Inflammatory macrophage (primary cell): ENCODE measurements at places on chromosomes 13 and 19.

DNA sequence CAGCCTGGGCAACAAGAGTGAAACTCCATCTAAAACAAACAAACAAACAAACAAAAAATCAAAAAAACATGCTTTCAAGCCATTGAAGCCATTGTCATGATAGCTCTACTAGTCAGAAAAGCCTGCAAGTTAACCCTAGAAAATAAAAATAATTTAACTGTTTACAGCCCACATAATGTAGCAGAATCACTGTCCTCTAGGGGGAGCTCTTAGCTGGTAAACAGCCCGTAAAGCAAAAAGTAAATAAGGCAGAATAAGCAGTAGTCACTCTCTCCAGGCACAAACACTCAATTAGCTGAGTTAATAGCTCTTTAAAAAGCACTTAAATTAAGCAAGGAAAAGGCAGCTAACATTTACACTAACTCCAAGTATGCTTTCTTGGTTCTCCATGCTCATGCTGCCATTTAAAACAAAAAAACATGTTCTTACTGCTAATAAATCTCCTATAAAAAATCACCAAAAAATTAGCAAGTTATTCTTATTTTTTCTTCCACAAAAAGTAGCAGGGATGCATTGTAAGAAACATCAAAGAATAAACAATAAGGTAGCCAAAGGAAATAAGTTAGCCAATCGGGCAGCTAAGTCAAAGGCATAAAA, 11.3 kb downstream of the LILRB4 start:
- peak; percentile 73 for DNase-seq

DNA sequence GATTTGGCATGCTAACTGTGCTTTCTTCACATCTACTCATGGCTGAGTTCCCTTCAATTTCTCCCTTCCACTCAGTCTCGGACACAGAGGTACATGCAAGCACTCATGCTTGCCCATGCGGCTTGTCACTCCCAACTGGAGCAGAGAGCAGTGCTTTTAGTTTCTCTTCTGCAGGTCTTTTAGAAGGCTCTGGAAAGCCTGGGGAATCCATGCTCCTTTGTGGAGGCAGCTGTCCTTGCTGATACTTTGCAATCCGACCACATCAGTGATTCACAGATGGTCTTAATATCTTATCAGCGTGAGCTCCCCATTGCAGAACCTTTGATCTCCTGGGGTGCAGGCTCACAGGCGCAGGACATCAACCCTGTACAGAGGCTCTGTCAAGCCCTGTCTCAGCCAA, 203.9 kb downstream of the COL4A1 start:
- no peak for DNase-seq

GRCh38 chr13:23081220-23081619, 99.6 kb upstream of the SGCG start:
- DNase-seq: no peak

GRCh38 chr19:38592940-38593339, 24.8 kb downstream of the MAP4K1 start:
- DNase-seq: no peak

DNA sequence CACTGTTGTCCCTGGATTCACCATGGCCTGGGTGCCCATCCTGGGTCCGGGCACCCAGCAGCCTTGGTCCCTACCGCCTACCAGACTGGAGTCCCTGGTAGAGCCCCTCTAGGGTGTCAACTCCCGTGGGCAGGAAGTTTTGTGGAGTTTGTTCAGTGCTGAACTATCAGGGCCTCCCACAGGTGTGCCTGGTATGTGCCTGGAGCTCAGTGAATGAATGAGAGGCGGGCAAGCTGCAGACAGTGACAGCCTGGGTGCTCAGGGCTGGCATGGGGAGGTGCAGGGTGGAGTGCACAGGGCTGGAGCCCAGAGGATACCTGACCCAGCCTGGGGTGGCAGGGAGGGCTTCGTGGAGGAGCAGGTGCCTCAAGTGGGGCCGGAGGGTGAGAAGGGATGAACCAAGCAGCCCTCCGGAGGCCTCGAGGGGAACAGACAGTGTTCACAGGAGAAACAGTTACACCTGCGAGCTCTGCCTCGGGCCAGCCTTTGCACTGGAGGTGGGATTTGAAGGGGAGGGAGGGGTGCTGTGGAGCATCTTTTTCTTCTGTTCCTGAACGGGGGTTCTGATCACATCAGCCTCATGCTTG, 29.6 kb downstream of the PAK4 start:
- no peak for DNase-seq

DNA sequence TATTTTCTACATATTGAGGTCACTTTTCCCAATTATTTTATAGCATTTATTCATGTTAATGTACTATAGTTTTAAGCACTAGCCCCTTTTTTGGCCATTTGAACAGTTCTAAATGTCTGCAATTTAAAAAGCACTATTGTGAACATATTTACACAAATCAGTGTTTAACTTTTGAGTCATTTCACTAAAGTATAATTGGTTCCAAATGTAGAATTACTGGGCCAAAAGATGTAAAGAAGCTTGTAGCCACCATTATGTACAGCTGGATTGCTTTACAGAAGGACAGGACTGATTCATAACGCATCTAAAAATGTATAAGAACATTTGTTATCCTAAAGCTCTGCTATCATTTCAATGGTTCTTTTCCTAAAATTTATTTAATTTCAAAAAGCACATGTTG, 16.6 kb upstream of the ATP12A start:
- no peak for DNase-seq

- peak; percentile 78 for DNase-seq
Measured at GRCh38 chr13:31424130-31424729, 224.5 kb downstream of the B3GLCT start.

DNA sequence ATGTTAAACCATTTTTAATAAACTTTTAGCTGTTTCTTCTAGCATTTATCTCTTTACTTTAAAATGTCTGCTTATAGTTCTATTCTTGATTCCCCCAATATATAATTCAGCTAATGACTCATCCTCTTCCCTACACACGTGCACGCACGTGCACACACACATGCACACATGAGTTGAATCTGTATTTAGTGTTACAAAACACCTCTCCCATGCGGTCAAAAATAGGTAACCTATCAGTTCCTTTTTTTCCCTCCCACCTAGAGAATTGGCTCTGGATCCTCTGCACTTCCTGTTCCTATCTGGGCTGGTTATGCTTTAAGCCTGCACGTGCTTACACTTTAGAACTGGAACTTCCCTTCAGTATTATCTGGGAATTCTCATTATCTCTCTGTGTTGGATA, 144.1 kb downstream of the PAN3 start:
- peak; percentile 44 for DNase-seq

GRCh38 chr19:5914946-5915781, 1.1 kb downstream of the CAPS start:
- DNase-seq: no peak

- DNase-seq: peak; percentile 86
Measured at GRCh38 chr19:56671613-56671994, at the start of gene ZNF835. ZNF835 (minus strand) TSS chr19:56671757; CDS start chr19:56665198, 6,559 bp downstream.

DNA sequence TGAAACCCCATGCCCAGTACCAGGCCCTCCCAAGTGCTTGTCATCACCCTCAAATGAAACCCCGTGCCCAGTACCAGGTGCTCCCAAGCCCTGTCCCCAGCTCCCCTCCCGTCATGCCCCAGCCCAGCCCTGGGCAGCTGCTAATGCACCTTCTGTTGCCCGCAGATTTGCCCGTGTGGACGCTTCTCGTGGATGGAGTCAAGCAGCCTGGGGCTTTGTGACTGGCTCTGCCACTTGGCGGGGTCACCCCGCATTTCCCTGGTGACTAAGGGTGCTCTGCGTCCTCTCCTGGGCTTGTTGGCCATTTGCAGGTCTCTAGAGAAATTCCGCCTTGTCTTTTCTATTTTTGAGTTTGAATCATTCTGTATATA, 82.7 kb downstream of the ATP11A start:
- no peak for DNase-seq

- no peak for DNase-seq
Measured at GRCh38 chr19:50320596-50320995, 8.6 kb downstream of the KCNC3 start.

DNA sequence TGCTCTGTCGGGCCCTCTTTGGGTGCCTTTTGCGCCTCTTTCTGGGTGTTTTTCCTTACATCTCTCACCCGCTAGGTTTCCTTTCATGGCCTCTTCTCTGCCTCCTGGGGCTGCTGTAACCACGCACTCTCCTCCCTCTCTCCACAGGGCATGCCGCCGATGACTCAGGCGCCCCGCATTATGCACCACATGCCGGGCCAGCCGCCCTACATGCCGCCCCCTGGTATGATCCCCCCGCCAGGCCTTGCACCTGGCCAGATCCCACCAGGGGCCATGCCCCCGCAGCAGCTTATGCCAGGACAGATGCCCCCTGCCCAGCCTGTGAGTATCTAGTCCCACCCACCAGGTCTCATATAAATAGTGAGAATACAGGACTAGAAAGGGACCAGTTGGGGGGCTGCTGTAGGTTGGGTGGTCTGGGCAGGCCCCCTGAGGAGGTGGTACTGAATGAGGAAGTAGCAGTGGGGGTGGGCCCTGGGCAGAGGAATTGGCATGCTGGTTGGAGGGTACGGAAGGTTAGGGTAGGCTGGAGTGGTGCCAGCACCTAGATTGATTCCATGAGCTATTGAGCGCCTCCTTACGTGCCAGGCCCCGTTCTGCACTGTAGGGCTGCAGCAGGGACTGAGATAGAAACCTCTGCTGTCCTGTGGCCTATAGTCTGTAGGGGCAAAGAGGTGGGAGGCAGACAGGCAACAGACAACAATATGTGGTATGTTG, 11.9 kb downstream of the SNRPA start:
- no peak for DNase-seq

DNA sequence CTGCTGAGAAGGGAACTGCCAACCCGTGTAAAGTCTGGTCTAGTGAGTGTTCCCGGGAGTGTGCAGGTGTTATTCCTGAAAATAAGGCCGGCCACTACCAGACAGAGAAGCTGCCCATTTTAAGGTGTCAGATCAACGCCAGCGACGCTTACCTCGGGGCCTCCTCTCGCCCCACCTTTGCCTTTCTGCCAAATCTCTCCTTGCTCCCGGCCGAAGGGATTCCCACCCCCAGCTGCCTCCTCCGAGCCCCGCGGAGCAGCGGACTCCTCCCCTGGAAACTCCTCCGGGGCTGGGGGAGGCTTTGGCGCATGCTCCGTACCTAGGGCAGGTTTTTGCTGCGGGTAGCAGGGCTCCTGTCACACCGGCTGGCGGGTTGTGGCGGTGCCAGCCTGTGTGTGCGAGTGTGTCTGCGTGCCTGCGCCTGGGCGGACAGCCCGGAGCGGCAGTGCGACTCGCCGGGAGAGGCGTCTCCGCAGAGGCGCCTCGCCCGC, at the start of gene HS6ST3:
Gene HS6ST3 (plus strand): TSS at position 359 of the 491 bp plus-strand sequence.
- no peak for DNase-seq

DNA sequence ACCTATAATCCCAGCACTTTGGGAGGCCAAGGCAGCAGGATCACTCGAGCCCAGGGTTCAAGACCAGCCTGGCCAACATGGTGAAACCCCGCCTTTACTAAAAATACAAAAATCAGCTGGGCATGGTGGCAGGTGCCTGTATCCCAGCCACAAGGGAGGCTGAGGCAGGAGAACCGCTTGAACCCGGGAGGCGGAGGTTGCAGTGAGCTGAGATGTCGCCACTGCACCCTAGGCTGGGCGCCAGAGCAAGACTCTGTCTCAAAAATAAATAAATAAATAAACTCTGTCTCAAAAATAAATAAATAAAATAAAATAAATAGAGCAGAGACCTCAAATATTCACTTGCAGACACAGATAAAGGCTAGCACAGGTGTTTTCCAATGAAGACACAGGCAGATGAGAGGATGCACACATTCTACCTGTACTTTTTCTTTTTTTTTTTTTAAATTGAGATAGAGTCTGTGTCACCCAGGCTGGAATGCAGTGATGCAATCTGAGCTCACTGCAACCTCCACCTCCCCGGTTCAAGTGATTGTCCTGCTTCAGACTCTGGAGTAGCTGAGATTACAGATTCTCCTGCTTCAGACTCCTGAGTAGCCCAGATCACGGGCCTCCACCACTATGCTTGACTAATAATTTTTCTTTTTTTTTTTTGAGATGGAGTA, 2.7 kb upstream of the RPS16 start:
- DNase-seq: no peak

DNA sequence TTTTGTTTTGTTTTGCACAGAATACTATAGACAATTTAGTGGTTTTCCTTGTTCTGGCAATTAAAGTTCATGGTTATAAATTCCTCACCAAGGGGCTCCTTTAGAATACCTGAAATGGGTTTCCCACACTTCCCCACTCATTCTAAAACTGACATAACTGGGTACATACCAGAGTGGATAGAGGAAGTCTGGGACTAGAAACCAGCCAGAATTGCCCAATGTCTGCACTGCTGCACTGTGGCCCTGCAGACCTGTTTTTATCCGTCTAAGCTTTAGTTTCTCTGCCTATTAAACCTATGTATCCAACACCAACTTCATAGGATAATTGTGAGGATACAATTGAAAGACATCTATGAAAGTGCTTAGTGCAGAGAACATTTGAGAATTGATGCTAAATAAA, 498.6 kb downstream of the KCTD12 start:
- peak; percentile 31 for DNase-seq

GRCh38 chr19:16066611-16067104, 9.6 kb upstream of the TPM4 start:
- DNase-seq: peak; percentile 55

- no peak for DNase-seq
Measured at GRCh38 chr19:33175886-33176669, 18.1 kb upstream of the LRP3 start.

DNA sequence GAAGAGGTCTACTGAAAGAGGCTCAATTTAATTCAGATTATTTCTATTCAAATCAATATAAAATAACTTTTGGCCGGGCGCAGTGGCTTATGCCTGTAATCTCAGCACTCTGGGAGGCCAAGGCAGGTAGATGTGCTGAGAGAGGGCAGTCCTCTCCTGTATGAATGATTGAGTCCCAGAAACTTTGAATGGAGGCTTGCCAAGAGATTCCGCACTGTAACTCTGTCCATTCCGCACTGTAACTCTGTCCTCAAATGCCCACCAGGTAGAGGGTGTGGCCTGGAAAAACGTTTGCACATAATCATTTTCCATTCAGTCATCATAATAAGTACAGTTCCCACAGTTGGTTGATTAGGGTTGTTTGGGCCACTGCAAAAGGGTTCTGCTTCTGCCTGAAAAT, 274.7 kb upstream of the SOX21 start:
- DNase-seq: no peak

DNA sequence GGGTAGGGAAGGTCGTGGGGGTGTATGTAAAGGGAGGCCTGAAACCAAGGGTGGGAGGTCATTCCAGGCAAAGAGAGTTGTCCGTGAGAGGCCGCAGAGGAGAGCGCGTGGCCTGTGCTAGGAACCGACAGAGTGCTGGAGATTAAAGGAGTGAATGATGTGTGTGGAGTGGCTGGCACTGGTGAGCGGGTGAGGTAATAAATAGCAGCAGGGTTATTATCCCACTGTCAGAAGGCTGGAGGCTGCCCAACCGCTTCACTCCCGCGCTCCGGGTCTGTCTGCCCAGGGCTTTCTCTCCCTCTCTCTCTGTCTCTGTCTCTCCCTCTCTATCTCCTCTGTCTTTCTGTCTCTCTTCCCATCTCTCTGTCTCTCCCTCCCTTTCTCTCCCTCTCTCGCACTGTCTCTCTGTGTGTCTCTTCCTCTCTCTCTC, 17.4 kb downstream of the ZNF579 start:
- DNase-seq: no peak

- DNase-seq: no peak
Measured at GRCh38 chr13:90055121-90055520, 1292.4 kb upstream of the MIR17HG start.
